ENCODE measurements at places on chromosomes 3 and 15.

- DNase-seq = no peak
Observed at GRCh38 chr3:31009881-31010280, 115.4 kb upstream of the GADL1 start.

GRCh38 chr3:67678665-67679064 is 24.3 kb upstream of the SUCLG2 start:
- DNase-seq = peak; percentile 12

DNA sequence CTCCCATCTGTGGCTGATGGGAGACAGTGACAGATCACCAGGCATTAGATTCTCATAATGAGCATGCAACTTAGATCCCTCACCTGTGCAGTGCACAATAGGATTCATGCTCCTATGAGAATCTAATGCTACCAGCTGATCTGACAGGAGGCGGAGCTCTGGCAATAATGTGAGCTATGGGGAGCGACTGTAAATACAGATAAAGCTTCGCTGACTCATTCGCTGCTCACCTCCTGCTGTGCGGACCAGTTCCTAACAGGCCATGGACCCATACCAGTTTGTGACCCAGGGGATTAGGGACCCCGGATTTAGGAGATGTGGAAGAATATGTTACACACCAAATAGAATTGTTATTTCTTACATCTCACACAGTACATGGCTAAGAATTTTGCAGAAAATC is 6.7 kb downstream of the ARGFX start:
- no peak for DNase-seq

DNA sequence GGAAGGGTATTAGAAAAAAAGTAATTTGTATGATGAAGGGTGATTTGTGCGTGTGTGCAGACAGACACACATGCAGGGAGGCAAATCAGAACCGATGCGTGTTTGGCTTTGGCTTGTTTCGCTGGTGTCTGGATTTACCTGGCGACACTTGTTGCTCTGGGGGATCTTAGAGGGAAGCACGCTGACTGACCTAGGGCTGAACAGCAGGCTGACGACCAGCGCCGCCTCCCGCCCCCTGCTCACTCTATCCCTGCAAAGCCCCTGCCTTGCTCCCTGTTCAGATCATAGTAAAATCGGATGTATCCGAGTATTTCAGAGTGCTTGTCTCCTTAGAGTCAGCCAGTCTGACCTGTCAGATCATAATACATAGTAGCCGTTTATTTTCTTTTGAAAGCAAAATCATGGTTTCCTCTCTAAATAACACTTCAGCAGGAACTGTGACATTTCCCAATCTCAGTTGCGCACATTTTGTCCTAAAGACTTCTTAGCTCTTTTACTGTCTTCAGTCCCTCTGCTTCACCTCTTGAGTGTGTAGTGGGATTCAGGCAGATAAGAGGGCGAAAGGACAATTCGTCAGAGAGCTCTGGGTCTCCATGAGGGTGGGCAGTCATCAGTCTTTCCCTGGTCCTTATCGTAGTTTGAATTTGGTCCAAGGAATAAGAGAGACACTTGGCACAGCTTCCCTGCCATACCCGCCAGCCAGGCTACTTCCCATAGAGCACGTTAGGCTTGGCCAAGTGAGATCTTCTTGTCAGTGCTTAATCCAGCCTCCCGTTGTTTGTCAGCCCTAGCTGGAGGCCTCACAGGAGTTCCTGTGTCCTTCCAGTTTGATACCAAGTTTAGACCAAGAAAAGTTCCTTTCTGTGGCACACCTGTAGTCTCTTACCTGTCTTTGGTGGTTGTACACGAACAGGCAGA is 97.4 kb downstream of the PGPEP1L start:
- no peak for DNase-seq

DNA sequence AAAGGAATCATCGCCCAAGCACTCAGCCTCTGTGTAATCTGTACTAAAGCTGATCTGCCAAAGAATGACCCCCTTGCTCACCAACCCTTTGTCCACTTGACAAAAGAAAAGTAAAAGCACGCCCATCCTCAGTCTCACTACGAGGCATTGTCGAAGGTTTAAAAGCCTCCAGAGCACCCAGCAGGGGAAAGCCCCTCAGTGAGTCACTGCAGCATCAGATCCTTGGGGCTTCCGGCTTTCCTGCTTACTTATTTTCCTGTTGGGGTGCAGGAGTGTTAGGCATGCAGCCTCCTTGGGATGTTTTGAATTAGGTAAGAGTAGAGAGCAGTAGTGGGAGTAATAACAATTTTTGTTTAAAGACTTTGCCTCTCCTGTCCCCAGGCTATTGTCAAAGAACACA is 216.1 kb downstream of the MTHFS start:
- DNase-seq = no peak

DNA sequence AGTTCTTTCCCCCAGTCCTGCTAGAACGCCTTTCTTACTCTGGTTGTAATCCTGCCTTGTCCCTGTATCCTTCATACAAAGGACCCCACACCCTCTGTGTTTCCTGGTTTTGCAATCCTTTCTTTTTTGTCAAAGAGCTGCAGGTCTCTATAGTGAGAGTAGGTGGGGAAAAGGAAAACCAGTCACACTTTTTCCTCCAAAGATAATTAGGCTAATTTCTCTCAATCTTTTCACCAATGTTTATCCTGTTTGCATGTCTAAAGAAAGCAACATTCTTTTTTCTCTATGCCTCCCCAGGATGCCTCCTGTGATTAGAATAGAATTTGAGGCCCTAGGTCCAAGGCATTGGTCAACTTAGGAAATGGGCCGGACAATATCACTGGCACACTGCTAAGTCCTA is 25.4 kb downstream of the SEMA6D start:
- DNase-seq = no peak

GRCh38 chr15:85730001-85730820 is 64.5 kb downstream of the KLHL25 start:
- peak; percentile 50 for DNase-seq

DNA sequence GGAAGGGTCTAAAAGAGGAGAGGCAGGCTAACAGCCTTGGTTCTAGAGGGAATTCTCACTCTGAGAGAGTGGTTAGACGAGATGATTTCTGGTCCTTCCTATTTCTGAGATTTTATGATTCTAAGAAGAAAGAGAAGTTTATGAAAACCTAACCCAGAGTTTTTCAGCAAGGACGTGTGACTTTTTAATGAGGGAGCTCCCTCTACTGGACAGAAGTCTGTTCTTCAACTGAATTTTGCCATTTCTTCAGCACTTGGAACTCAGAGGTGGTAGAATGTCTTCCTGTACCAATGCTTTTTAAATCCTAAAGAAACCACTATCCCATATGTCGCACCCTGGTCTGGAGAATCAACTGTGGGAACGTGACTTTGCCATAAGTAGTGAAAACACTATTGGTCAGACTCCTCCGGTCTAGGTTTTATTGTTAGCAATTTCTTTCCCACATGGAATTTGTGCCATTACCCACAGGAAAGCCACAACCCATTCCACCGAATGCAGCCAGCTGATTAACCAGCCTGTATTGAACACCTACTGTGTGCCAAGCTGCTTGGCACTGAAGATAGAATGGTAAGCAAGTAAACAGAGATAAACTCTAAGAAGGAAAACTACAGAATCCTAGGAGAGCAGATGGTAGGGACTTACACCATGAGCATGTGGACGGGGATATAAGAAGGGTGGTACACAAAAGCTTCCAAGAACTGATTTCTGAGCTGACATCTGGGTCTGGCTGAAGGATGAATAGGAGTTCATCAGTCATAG is 199.5 kb upstream of the LMCD1 start:
- DNase-seq = no peak

GRCh38 chr15:33915571-33916407 is 52.5 kb upstream of the CHRM5 start:
- no peak for DNase-seq

DNA sequence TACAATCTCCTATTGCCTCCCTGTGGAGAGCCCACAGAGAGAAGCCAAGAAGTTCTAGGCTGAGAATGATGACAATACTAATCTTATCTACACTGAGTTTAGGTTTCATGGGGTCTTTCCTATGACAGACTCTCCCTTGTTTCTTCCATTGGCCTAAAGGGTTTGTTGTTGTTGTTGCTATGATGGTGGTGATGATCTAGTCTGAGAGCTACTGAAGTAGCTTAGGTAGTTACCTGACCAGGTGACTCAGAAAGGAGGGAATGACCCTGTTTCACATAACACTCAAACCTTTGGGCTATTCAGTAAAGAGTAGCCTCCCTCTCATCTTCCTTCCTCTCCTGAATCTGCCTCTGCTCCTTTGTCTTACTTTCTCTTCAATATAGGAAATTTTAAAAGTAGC is 170.2 kb downstream of the GMNC start:
- DNase-seq = no peak

DNA sequence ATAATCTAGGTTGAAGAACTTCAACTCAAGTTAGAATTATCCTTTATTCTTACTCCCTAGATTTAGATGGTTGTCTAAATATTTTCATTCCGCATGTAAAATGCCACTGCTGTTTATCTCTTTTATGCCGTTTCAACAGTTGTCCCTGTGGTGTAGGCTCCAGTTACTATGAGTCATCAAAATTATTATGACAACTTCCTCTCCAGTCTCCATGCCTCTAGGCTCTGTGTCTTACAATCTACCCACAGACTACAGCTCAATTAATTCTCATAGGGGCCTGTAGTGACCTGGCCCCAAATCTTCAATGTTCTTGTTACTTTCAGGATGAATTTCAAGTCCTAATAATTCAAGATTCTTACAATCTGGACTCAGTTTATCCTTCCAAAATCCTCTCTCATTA is 105.8 kb upstream of the UNC13C start:
- DNase-seq = no peak

- no peak for DNase-seq
Observed at GRCh38 chr3:194277786-194278130, 73.4 kb downstream of the CPN2 start.

- DNase-seq = no peak
Observed at GRCh38 chr15:48940508-48940907, 23.2 kb downstream of the SHC4 start.

- DNase-seq = peak; percentile 63
Observed at GRCh38 chr3:129305592-129306091, 27.0 kb downstream of the HMCES start.

- DNase-seq = no peak
Observed at GRCh38 chr15:45378913-45379262, 544 bp upstream of the GATM start.

DNA sequence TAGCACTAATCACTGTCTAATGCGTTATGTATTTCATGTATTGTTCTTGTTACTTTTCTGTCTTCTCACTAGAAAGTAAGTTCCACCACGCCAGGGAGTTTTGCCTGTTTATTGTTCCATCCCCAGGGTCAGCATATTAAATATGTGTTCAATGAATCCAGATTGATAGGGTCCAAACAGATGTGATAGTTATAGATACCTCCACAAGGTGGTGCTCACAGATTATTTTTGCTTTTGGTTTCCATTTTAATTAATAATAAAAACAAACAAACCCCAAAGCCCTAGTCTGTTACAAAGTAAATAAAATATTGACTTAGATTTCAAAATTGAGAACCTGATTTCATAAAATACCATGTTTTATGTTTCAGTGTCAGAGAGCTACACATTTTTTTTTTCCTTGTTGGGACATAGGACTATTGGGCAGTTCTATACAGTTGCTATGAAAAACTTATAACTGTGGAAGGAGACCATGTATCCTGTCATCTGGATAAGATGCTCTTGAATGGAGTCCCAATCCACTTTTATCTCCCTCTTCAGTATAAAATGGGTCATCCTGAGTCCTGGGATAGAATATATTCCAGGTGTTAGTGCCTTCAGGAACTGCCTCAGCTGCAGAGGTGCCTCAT is 12.4 kb downstream of the OTOL1 start:
- DNase-seq = no peak

All from stimulated activated CD4-positive, alpha-beta T cell treated with anti-CD3 and anti-CD28 coated beads, Interleukin-15, amount 100 ng/mL, for 24 hours (primary cell).